ENCODE measurements at places on chromosomes 16 and 17.

DNA sequence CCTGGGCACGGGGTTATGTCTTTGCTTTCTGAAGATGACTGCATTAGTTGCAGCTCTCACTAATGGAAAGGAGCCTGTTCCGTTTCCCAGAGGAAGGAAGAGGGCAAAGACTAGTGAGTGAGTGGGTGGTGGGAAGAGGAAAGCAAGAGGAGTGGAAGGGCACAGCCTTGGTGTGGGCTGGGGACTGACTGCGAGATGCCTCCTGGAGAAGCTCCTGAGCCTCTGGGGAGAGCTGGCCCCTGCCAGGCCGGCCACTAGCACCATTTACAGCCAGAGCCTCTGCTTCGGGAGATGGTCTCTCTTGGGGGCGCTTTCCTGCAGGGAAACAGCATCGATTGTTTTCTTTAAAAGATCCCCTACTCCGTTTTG, 825 bp upstream of the RHBDL3 start:
- DNase-seq, result no peak

DNA sequence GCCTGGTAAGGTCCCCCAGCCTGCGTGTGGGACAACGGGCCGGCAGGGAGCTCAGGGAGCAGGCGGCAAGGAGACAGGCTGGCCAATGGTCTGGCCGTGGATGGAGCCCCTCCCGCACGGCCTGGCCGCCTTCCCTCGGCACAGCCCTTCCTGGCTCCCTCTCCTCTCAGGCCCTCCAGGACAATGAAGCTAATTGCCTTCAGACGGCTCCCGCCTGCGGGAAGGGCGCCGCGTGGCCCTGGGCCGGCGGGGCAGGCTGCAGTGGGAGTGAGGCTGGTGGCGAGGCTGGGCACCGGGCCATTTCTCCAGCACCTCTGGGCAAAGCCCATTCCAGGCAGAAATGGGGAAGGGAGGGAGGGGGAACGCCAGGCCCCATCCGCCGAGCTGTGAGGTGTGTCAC, 50.9 kb downstream of the ENGASE start:
- no peak for DNase-seq

GRCh38 chr17:42273474-42274252, 2.5 kb downstream of the STAT5B start:
- DNase-seq, result no peak

GRCh38 chr17:21113049-21113690, 13.6 kb upstream of the DHRS7B start:
- DNase-seq, result no peak

DNA sequence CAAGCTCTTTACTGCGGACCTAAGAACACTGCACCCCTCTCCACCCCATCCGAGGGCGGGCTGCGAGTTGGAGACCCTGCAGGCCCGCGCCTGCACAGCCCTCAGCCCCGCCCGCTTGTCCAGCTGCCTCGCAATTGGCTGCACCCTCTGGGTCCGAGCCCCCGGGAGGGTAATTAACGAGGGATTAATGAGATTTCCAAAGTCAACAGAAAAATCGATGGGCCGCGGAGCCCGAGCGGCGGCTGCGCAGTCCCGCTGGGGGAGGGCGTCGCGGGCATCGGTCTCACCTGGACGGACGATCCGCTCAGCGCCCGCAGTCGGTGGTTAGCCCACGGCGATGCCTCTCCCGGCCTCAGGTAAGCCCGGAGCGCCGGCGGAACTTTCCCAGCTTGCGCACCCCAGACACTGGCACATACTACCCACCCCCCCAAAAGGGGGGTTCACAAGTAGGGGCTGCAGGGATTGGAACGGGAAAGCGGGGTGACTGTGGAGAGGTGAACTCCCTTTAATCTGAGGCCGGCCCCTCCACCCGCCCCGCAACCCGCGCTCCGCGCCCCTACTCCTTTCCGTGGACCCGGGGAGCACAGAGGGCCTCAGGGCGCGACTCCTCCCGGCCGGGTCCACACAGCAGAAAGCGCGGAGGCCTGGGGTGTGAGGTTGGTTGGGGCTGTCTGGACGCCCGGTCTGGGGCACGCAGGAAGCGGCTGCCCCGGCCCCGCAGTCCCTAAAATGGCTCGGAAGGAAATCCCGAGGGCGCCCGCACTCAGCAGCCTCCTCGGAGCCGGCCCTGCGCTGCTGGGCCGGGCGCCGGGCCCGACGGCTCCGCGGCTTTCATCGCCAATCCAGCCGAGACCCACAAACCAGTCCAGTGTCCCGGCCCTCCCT, at the start of gene OTOP3:
Gene OTOP3 (plus strand): TSS at position 314 of the 885 bp plus-strand sequence. CDS start 24 bp downstream, at position 338.
- no peak for DNase-seq

GRCh38 chr17:28573966-28574480, 2.7 kb downstream of the ALDOC start:
- DNase-seq, result no peak

DNA sequence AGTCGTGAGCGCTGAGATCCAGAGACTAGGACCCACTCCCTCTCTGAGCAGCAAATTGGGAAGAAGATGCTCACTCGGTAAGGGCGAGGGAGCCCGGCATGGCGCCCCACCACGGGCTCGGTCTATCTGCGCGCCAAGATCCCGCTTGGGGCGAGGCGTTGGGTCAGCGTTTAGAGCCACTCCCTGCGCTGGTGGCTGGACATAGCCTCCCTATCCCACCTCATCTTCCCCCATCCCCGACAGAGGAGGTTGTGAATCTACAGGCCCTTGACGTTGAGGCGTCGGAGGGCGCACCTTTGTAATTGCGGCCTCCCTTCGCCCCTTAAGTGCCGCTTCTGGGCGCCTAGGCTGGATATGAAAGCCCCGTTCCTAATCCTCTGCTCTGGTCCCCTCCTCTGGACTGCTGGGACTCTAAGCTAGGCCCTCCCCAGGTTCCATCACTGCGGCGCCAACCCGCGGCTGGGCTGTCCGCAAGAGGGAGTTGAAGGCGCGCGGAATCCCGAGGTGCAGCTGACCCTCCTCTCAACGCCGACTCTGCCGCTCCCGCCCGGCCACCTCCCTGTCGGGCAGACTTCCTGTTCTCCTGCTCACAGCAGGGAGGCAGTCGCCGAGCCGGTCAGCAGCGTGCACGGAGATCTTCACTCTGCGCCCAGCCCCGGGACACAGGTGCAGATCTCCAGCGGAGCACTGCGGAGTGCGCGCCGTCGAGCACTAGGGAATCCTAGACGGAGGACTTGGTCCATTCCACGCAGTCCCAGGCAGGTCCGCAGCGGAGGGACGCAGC, 16.1 kb upstream of the HOXB9 start:
- DNase-seq, result no peak

GRCh38 chr16:22318690-22319358, 21.6 kb downstream of the POLR3E start:
- DNase-seq, result peak; percentile 30

GRCh38 chr17:50902372-50903353, 36.5 kb upstream of the TOB1 start:
- no peak for DNase-seq

DNA sequence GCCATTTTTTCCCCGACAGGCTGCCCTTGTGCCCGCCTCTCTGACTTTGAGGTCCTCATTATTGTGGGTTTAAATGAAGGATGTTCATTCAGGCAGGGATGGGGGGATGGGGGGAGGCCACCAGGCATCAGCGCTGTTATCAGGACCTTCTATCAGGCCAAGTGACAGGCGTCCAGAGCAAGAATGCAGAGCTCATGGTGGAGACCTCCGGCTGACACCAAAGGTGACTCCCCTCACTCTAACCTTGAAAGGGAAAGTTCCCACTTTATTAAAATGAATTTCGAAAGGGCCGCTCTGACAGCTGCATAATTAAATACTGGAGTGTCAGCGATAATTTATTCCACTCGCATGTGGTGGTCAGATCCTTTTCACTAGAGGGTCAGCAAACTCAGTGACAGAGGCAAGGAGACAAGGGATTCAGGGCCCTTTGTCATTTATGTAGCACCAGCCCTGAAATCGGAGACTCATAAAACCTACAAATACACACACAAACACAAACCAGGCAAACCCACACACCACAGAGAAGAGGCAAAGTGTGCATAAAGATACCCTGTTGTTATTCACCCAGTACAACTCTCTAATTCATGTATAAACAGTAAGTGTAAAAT, 436.0 kb downstream of the MAF start:
- no peak for DNase-seq

DNA sequence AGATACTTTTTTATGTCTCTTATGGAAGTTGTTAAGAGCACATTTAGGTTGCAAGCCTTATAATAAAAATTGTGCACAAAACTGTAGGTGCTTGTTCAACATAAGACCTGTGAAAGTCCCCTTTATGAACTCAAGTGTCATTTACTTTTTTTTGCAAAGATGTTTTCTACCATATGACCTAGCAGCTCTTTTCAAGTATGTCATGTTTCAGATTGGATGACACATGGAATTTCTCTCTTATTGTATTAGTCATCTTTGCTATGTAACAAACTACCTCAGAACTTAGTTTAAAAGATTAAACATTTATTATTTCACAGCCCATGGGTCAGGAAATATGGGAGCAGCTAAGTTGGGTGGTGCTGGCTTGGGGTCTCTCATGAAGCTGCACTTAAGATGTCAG, 57.9 kb downstream of the PHKB start:
- DNase-seq, result no peak

- no peak for DNase-seq
Measured at GRCh38 chr16:28538733-28539596, at the start of gene NUPR1. Gene NUPR1 (minus strand): TSS chr16:28538974. CDS start chr16:28538907, 67 bp downstream.

DNA sequence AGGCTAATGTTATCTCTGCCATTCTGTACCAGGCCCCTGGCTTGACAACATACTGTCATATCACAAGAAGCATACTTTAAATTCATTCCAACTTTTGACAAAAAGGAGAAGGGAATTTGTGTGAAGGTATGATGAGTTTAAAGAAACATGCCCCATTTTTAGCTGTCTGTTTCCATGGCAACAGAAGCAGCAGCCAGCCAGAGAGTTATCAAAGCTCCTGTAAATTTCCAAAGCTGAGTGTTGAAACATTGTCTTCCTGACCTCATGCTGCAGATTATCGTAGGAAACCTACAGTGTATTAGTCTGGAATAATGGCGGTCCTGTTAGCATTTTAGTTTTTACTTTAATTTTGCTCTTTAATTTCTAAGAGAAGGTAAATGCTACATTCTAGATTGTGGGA, 124.9 kb downstream of the MRTFB start:
- DNase-seq, result no peak

DNA sequence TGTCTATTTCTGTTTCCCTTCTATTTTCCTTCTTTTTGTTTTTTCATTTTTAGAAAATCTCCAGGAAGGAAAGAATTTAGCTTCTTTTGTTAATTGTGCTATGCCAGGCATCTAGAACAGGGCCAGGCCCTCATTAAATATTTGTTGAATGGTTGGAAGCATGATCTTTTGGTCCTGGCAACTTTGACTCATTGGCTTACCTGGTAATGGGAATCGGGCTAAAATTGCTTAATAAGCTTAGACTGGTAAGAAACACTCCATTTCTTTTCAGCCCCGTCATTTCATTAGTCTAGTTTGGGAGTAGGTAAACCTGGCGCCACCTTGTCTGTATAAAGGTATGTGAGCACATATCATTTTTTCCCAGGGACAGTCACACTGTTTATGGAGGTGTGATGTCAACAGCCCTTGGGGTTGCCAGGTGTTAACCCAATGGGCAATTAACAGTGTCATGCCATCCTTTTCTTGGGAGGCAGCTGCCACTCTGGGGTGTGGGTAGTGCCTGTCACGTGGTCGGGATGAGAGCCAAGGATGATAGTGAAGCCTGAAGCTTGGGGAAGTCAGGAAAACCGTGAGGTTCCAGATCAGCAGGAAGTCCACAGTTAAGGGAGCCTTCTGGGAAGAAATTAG, 9.5 kb upstream of the NDEL1 start:
- DNase-seq, result no peak

- no peak for DNase-seq
Measured at GRCh38 chr16:24995469-24995868, 19.7 kb downstream of the ARHGAP17 start.

DNA sequence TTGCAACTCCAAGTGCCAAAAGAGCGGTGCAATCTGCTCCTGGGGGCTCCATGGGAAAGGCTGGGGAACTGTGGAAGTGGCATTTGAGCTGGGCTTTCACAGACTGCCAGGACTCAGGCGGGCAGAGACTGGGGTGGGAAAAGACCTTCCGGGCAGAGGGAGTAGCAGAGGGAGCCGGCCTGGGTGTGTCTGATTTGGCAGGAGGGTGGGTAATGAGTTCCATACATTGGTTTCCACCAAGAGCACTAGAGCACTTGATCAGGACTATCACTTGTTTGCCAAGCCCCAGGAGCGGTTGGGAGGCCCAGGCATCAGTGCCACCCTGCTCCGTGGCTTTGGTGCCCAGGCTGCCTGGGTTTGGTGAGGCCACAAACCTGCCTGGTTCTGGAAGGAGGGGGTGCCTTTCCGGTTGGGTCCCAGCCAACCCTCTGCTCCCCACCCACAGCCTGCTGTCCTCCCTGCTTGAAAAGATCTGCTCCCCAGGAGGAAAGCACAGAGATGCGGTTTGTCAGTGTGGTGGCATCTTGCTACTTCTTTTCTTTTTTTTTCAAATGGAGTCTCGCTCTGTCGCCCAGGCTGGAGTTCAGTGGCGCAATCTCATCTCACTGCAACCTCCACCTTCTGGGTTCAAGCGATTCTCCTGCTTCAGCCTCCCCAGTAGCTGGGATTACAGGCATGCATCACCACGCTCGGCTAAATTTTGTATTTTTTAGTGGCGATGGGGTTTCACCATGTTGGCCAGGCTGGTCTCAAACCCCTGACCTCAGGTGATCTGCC, 3.5 kb upstream of the TRIM47 start:
- DNase-seq, result no peak

GRCh38 chr17:35479271-35479670, 30.7 kb upstream of the SLFN13 start:
- DNase-seq, result no peak

- no peak for DNase-seq
Measured at GRCh38 chr16:11498683-11499082, 88.0 kb downstream of the LITAF start.

DNA sequence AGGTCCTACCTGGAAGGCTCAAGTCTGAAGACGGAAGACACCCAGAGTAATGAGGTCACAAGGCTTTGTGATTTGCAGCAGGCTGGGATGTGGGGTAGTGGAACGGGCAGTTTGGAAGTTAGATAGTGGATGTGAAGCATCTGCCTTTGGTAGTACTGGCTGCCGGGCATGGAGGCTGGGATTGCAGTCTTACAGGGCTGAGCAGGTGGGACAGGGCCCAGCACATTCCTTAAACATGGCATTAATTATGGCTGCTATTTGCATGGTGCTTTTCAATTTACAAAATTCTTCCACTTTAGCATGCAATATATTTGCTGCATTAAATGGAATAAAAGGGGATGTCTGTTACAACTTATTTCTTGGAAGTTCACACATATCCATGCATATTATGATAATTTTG, 161.2 kb downstream of the UTP18 start:
- DNase-seq, result no peak

- DNase-seq, result peak; percentile 97
Measured at GRCh38 chr16:84617791-84618580, at the start of gene COTL1. Gene COTL1 (minus strand): TSS chr16:84618078. CDS start chr16:84617914, 164 bp downstream.
